Foreskin keratinocyte (primary cell): ENCODE measurements at places on chromosomes 3 and 15.

- DNase-seq, result no peak
Measured at GRCh38 chr3:194023501-194024280, 112.3 kb upstream of the HES1 start.

- DNase-seq, result no peak
Measured at GRCh38 chr3:157475921-157476414, 27.2 kb downstream of the VEPH1 start.

- DNase-seq, result no peak
Measured at GRCh38 chr3:71260782-71261181, 322.7 kb downstream of the FOXP1 start.

GRCh38 chr15:90851940-90852339 is 16.4 kb upstream of the FURIN start:
- no peak for DNase-seq

DNA sequence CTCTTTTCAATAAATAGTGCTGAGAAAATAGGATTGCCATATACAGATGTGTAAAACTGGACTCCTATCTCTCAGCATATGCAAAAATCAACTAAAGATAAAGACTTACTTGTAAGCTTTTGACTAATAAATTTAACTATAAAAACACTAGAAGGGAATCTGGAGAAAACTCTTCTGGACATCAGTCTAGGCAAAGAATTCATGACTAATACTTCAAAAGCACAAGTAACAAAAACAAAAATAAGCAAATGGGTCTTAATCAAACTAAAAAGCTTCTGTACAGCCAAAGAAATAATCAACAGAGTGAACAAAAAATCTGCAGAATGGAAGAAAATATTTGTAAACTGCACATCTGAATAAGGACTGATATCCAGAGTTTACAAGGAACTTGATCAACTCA is 1122.2 kb downstream of the TBL1XR1 start:
- no peak for DNase-seq

DNA sequence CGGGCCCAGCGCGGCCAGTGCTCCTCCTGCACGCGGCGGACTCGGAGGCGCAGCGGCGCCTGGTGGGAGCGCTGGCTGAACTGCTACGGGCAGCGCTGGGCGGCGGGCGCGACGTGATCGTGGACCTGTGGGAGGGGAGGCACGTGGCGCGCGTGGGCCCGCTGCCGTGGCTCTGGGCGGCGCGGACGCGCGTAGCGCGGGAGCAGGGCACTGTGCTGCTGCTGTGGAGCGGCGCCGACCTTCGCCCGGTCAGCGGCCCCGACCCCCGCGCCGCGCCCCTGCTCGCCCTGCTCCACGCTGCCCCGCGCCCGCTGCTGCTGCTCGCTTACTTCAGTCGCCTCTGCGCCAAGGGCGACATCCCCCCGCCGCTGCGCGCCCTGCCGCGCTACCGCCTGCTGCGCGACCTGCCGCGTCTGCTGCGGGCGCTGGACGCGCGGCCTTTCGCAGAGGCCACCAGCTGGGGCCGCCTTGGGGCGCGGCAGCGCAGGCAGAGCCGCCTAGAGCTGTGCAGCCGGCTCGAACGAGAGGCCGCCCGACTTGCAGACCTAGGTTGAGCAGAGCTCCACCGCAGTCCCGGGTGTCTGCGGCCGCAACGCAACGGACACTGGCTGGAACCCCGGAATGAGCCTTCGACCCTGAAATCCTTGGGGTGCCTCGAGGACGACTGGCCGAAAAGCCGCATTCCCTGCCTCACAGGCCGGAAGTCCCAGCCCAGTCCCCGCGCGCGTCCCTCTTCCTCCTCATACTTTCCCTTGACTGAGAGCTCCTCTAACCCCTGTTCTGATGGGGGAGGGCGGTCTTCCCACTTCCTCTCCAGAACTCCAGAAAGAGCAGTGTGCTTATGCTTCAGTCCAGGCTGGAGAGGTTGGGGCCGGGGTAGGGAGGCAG is 1.4 kb upstream of the IL17RC start:
- no peak for DNase-seq

GRCh38 chr3:53551324-53551723 is 56.9 kb downstream of the CACNA1D start:
- DNase-seq, result no peak

DNA sequence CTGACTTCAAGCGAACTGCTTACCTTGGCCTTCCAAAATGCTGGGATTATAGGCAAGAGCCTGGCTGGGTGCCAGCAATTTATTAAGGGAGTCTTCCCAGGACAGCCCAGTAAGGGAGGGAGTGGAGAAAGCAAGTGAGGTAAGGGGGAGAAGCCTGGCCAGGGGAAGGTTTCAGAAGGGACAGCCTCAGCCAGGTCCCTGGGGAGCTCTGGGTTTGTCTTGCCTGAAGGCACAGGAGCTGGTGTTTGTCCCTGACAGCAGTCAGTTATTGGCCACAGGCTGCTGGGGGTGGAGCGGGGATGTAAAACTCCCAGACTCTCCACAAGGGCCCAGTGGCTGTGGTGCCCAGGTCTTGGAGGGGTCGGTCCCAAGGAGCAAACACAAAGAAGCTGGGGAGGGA is 33.0 kb upstream of the CDCP1 start:
- DNase-seq, result no peak

- DNase-seq, result no peak
Measured at GRCh38 chr15:55770261-55770660, 27.3 kb upstream of the PRTG start.

- no peak for DNase-seq
Measured at GRCh38 chr3:4988983-4989834, 10.0 kb downstream of the BHLHE40 start.

GRCh38 chr3:55362210-55362960 is 124.7 kb downstream of the WNT5A start:
- DNase-seq, result peak; percentile 13

DNA sequence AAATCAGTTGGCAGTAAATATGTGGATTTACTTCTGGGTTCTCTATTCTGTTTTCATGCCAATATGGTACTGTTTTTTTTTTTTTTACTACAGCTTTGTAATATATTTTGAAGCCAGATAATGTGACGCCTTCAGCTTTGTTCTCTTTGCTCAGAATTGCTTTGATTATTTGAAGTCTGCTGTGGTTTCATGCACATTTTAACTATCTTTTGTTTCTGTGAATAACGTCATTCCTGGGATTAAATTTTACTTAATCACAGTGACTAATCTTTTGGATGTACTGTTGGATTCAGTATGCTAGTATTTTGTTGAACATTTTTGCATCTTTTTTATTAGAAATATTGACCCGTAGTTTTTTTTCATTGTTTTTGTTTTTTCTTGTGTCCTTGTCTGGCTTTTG is 576.5 kb downstream of the ZNF385D start:
- DNase-seq, result peak; percentile 48
